ENCODE measurements at places on chromosomes 13 and 19. TPM values are rescaled to one million over a fixed set of nuclear protein-coding genes. Genes with fewer than 3 reads are reported as not detected.

The PRDX2 gene
- total RNA-seq = 404 TPM

The S1PR4 gene
- total RNA-seq = not detected

The KCNRG gene
- 0.65 TPM for total RNA-seq

The PABPC3 gene
- 0.48 TPM for total RNA-seq

The SERTAD3 gene
- total RNA-seq = 33.4 TPM

The LHB gene
- not detected for total RNA-seq

DNA sequence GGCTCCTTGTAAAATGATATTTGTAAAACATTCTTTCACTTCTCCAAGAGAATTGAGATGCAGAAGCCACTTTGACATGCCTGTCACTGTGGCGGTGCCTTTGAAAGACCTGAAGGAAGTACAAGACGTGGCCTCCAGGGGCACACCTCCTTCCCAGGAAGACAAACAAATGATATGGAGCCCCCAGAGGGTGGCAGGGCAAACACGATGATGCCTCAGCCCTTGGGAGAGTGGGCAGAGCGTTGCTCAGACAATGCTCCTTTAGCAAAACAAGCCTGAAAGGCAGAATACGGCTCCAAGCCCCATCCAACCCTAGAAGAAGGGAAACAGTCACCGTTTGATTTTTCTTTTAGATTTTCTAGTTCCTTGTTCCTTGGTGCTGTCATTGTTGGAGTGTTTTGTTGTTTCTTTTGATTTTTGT, 9.2 kb upstream of the ATP12A start:
- no peak for DNase-seq

DNA sequence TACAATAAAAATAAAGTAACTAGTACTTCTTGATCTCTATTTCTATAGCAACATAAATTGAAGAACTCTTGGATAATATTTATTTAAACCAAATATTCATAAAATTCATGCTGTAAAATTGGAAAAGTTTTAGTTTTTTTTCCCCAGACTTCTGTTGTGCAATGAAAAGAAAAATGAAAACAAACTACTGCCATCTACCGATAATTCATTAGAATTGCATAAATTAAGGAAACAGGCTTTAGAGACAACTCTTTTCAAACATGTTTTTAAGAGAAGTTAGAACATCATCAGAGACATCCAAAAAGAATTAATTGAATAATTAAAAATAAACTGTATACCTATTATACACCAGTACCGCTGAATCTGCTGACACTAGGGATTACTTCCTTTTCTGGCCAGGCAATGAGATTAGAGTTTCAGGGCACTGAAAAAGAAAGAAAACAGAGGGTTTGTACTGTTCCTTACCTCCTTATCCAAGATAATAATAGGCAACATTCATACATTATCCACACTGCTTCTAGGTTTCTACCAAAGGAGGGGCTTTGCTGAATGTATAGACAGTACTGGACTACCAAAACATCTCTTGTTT, 4.9 kb downstream of the CCDC122 start:
- DNase-seq = no peak

GRCh38 chr13:49210669-49211068, 9.5 kb upstream of the MLNR start:
- DNase-seq = no peak

Measured in H1 (cell line).